ENCODE measurements at places on chromosomes 5 and 9. TPM values are rescaled to one million over a fixed set of nuclear protein-coding genes. Genes with fewer than 3 reads are reported as not detected.

Gene ELAVL2
- 2.9 TPM for polyA plus RNA-seq

DNA sequence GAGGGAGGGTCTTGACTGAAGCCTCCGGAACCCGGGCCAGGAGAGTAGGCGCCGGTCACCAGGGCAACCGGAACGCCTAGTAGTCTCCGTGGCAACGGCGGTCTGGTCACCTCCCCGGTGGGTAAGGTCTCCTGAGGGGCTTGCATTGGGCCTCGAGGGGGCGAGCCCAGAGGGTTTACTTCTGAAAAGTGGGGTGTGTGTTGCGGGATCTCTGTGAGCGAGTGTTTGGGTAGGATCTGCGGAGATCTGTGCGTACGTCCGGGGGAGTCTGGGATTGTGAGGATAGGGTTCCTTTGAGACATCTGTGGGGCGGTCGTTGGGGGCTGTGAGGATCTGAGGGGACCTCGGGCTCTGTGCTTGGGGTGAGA is at the start of gene FAM221B:
Gene FAM221B, minus strand, starts transcription at position 17 of the 368 bp plus-strand sequence. CDS start 2,571 bp downstream, outside the sequence.
- no peak for DNase-seq

GRCh38 chr5:334903-335739 is 13.6 kb downstream of the AHRR start:
- DNase-seq: no peak

- no peak for DNase-seq
Measured at GRCh38 chr5:65882278-65882677, 44.1 kb upstream of the ERBIN start.

GRCh38 chr5:90135779-90136378 is 273.7 kb downstream of the CETN3 start:
- DNase-seq: no peak

DNA sequence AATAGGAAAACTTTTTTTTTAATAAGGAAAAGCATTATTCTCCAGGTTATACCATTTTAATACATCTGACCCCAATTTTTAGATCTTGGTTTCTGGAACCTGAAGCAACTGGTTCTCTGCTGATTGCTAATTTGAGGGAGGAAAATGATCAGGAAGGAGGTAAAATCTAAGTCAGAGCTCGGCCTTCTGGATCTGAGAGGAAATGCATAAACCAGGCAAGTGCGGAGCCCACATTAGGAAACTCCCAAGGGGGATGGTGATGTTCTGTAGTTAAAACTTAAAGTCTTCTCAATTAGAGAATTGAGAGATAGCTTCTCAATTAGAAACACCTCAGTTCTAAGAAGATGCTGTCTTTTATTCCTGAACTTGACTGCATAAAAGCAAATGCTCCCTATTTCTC is 113.5 kb downstream of the TSSK1B start:
- no peak for DNase-seq

Gene C9orf152
- polyA plus RNA-seq: 0.53 TPM

DNA sequence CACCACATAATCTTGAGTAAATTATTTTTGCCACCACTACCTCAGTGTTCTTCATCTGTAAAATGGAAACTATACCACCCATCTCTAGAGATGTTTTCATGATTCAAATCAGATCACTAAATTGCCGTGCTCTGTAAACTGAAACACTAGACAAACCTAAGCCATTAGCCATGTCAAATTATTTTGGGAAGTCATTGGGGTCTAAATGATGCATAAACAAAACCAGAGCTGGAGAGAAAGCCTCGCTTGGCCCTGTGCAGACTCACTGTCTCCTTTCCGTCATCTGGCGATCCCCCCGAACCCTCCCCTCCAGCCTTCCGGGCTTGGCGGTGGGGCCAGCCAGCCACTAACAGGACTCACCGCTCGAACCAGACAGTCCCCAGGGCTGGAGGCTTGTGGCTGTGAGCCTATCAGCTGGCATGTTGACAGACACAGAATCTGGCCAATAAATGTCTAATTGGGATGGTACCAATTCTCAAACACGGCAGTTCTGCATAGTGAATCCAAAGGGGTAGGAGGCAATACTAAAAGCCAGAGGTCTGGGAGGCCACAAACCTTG is 256.5 kb downstream of the SEC61B start:
- no peak for DNase-seq

Gene KIF12
- 211 TPM for polyA plus RNA-seq

Gene PCDHGB3
- 2.2 TPM for polyA plus RNA-seq

Gene GFI1B
- 2.1 TPM for polyA plus RNA-seq

Gene CDH18
- 0.98 TPM for polyA plus RNA-seq

GRCh38 chr5:137490591-137490990 is 8.5 kb downstream of the SPOCK1 start:
- DNase-seq: no peak

GRCh38 chr9:4741365-4742089 is 525 bp upstream of the AK3 start:
- no peak for DNase-seq

DNA sequence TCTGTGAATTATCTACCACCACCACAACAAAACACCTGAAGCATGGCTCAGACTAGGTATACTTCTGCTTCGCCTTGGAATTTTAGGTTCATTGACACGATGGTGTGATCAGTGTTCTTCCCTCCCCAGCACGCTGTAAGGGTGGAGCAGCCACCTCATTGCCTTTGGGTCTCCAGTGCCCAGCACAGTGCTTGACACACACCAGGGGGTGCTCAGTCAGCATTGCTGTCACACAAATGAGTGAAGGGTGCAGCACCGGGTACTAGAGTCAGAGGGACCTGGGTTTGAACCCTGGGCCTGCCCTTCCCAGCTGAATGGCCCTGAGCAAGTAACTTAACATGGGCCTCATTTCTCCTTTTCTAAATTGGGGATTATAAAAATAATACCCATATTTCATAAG is 9.9 kb upstream of the ANGPTL2 start:
- no peak for DNase-seq

DNA sequence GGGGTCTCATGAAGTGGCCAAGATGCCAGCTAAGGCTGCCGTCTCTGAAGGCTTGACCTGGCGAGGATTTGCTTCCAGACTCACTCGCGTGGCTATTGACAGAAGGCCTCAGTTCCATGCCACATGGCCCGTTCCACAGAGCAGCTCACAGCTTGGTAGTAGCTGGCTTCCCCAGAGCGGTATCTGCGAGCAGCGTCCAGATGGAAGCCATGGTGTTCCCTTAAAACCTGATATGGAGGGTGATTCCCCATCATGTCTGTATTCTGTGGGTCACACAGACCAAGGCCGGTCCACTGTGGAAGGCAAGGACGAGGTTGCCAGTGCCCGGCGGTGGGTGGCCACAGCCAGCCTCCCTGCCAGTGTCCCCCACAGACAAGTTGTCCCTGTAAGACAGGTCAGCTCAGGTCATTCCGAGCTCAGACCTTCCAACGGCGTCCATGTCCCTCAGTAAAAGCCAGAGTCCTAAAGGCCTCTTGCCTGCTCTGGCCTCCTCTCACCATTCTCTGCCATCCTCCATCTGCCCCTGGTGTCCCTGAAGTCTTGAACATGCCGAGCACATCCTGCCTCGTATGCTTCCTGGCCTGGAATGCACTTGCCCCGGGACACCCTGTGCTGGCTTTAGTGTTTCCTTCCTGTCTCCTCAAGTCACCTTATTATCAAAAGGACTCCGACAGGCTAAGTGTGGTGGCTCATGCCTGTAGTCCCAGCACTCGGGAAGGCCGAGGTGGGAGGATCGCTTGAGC is 61.3 kb upstream of the LRRTM2 start:
- no peak for DNase-seq

Gene SLC9A3
- polyA plus RNA-seq: 47.8 TPM

GRCh38 chr5:124523897-124524296 is 222.5 kb downstream of the ZNF608 start:
- no peak for DNase-seq

DNA sequence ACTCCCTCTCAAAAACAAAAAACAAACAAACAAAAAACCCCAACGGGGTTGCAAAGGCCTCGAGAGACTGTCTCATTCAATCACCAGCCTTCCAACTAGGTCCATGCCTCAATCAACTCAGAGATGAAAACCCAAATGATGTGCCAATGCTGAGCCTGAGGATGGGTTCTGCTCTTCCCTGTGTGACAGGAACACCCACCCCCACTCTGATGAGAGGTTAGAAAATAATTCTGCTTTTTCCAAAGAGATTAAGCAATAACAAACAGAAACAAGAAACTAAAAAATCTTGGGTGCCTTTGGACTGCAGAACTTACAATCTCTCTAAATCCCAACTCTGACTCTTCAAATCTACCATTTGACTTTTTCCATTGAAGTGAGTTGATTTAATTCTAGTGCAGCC is 25.5 kb upstream of the FBP1 start:
- no peak for DNase-seq

- no peak for DNase-seq
Measured at GRCh38 chr9:34520505-34521385, 2.0 kb downstream of the ENHO start.

DNA sequence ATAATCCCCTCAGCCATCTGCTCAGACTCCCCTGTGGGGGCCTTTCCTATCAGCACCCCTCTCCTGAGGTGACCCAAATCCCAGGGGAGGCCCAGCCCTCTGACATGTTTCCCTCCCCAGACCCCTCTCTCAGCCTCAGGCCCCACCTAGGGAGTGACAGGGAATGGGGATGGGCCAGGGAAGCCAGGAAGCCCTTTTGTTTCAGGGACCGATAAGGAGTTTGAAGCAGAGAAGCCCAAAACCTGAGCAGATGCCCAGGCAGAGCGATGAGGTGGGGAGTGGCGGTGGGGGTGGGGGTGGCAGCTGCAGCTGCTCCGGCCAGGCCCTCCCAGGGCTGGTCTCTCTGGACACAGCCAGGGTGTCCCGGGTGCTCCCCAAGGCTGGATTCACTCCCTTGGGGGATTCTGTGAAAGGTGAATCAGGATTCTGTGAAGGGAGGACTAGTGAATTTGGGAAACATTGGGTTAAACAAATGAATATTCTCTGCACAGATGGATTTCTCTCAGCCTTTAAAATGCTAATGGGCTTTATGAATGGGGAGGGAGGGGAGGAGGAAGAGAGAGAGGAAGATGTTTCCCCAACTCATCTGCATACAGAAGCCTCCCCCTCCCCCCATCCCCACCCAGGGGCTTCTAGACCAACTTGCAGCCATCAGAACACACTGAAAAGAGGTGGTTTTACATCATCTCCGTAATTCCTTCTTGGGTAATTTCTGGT is 17.4 kb downstream of the AKNA start:
- DNase-seq: no peak

DNA sequence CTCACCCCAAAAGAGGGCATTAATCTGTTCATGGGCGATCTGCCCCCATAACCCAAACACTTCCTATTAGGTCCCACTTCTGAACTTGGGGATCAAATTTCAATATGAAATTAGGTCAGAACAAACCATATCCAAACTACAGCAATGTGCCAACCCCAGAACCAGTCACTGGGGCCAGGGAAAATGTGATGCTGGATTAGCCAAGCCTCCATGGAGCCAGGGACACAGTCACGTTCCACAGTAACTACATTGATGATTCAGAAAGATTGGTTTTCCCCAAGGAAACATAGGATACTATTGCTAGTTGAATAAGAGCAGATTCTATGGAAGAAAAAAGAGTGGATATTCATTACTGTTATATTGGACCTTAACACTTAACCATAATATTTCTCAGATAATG is 84.2 kb downstream of the GIN1 start:
- no peak for DNase-seq

DNA sequence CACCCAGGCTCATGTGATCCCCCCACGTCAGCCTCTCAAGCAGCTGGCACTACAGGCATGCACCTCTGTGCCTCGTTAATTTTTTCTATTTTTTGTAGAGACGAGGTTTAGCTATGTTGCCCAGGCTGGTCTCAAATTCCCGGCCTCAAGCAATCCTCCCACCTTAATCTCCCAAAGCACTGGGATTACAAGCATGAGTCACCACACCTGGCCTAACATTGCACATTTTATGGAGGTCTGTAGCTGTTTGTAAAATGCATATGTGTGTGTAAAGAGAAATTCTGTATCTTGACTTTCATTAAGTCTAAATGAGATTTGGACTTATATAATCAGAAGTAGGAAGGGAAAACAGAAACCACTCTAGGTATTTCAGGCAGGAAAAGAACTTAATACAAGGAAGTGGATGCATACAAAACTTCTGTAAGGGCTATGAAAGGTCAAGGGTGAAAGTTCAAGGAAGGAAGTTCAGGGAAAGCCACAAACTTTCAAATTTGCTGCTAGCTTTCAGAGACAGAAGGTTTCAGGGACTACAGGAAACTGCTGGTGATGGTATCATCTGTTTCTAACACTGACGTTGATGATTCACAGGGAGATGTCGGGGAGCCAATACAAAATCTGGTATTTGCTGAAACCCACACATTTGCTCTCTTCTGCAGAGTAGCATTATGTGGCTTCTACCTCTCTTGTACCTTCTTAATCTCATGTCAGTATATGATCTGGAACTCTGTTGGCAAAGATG is 209.4 kb downstream of the PIK3R1 start:
- no peak for DNase-seq

DNA sequence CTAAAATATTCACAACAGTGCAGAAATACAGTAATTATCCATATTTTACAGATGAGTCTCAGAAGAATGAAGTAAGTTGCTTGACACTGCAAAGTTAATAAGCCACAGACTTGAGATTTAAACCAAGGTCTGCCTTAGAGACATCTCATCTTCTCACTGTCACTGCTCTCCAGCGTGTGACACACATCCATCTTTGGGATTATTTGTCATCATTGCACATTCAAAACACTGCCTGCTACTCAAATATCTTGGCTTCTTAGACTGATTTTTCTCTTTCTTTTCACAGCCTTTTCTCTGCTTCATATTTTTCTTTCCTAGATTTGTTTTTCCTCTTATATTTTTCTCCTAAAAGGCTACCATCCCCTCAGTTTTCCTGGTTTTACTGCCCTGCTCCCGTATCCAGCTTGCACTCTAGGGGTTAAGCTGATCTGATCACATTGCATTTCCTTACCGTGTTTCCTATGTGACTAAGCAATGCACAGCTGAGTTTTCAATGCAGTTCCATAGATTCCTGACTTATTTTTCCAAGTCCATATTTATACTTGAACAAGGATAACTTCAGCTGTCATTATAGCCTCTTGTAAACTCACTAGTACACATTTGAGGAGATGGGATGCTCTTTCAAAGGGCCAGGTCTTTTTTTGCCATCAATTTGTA is 353.0 kb downstream of the PLK2 start:
- no peak for DNase-seq

DNA sequence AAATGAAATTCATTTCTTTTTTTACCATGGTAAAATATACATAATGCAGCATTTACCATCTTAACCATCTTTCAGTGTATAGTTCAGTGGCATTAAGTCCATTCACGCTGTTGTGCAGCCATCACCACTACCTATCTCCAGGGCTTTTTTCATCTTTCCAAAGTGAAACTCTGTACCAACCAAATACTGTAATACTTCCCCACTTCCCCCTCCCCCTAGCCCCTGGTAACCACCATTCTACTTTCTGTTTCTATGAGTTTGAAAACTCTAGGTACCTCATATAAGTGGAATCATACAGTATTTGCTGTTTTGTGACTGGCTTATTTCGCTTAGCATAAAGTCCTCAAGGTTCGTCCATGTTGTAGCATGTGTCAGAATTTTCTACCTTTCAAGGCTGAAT is 23.4 kb downstream of the SPAAR start:
- DNase-seq: no peak

- DNase-seq: no peak
Measured at GRCh38 chr9:80366626-80367025, 794.9 kb downstream of the TLE4 start.

GRCh38 chr9:85904975-85905374 is 36.0 kb upstream of the NAA35 start:
- no peak for DNase-seq

GRCh38 chr5:74326571-74327338 is 313.8 kb downstream of the ENC1 start:
- DNase-seq: no peak
